ENCODE measurements at places on chromosomes 12 and 14. TPM values are rescaled to one million over a fixed set of nuclear protein-coding genes. Genes with fewer than 3 reads are reported as not detected.

DNA sequence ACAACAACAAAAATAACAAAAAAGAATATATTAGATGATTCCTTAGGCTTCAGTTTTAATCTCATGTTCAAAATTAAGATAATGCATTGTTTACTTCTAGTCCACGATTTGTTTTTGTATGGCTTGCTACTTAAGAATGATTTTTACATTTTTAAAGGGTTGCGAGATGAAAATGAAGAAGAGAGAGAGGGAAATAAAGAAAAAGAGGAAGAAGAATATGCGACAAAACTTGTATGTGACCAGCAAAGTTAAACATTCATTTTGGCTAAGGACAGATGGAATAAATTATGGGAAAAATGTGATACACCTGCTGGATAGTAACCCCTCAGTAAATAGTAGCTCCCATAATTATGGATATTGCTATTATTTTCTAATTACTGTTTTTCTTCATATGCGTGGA is 1.2 kb upstream of the GIT2 start:
- no peaks in the 10 kb centered on the region for H3K36me3 ChIP-seq
- H3K27me3 ChIP-seq, result no peaks in the 10 kb centered on the region
- DNase-seq, result no peak
- no peak overlapping the region for H3K4me3 ChIP-seq
- H3K4me1 ChIP-seq, result peaks cover 24% of the 10 kb centered on the region

GRCh38 chr14:55701638-55702037 is 121.6 kb downstream of the KTN1 start:
- H3K4me1 ChIP-seq, result peaks cover 7% of the 10 kb centered on the region
- no peak for DNase-seq
- no peaks in the 10 kb centered on the region for H3K36me3 ChIP-seq
- H3K27me3 ChIP-seq, result no peaks in the 10 kb centered on the region

- no peak within 1 kb of the TSS for H3K27ac ChIP-seq
- H3K4me1 ChIP-seq, result no peaks in the 10 kb centered on the region
- no peak within 1 kb of the TSS for H3K4me3 ChIP-seq
- H3K27me3 ChIP-seq, result no peaks in the 10 kb centered on the region
- no peak for DNase-seq
- H3K36me3 ChIP-seq, result peaks cover 4% of the 10 kb centered on the region
Measured at GRCh38 chr12:132618683-132619043, at the start of gene P2RX2. Gene P2RX2 (plus strand): TSS chr12:132618776. CDS start chr12:132618817, 41 bp downstream.

DNA sequence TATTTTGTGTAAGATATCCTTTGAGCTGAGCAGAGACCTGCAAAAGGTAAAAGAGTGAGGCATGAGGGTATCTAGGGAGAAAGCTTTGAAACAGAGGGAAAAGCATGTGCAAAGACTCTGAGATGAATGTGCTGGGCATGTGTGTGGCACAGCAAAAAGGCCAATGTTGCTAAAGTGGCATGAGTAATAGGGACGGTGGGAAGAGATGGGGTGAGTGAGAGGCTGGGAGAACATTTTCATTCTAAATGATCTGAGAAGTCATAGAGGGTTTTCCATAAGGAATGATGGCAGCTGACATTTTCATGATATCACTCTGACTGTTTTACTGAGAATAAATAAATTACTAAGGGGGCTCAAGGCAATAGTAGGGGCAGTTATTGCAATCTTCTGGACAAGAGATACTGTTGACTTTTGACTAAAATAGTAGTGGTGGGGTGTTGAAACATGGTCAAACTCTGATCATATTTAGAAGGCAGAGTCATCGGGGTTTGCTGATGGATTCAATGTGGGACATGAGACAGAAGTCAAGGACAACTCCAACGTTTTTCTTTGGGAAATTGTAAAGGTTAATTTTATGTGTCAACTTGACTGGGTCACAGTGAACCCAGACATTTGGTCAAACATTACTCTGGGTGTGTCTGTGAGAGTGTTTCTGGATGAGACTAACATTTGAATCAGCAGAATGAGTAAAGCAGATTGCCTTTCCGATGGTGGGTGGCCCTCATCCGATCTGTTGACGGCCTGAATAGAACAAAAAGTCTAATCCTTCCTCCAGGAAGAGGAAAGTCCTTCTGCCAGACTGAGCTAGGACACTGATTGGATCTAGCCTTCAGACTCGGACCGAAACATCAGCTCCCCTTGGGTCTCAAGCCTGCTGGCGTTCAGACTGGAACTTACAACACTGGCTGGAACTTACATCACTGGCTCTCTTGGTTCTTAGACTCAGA is 193.9 kb upstream of the PLXNC1 start:
- no peaks in the 10 kb centered on the region for H3K27me3 ChIP-seq
- no peaks in the 10 kb centered on the region for H3K36me3 ChIP-seq
- no peak for DNase-seq
- no peak overlapping the region for H3K27ac ChIP-seq

DNA sequence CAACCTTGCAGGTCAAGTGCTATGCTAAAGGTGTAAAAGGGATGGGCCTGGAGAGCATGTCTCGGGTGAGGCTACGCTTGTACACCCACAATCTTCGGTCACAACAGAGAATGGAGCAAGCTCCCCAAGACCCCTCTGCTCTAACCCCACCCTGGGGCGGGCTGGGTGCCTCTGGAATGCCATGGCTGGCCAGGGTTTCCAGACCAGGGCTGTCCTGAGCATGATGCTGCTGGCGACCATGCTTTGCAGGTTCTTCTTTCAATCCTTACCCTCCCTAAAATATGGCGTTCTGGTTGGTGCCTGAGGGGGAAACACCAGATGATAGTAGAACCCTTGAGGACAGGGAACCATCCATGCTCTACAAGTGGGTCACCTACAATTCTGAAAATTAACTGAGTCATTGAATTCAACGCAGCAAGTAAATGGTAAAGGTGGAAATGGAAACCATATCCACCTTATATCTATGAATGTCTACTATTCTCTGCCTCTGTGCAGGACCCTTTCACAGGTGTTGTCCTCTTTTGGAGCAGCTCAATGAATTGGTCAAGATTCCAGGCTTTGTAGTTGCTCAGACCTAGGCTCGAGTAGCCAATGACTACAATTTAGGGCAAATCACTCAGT is 111.6 kb upstream of the EGLN3 start:
- no peak overlapping the region for H3K27ac ChIP-seq
- no peak for DNase-seq
- H3K36me3 ChIP-seq, result no peaks in the 10 kb centered on the region
- H3K4me3 ChIP-seq, result no peak overlapping the region

DNA sequence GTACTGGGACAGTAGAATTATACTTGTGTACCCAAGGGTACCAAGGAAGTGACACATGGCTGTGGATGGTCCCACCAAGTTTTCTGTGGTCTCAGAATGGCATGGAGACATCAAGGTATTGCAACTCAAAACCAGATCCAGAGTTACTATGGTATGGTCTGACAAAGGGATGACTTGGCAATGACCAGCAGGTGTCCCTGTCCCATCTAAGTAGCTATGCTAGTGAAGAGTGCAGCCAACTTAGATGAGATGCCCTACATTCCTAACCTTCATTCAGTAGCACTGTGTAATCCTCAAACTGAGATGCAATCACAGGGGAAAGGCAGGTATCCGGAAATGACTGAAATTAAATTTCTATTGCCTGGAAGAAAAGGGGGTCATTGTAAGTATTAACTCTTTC is 188.7 kb upstream of the TMEM260 start:
- H3K27me3 ChIP-seq, result no peaks in the 10 kb centered on the region
- no peak for DNase-seq
- H3K4me1 ChIP-seq, result no peaks in the 10 kb centered on the region
- no peaks in the 10 kb centered on the region for H3K36me3 ChIP-seq

- no peak for DNase-seq
- H3K27me3 ChIP-seq, result no peaks in the 10 kb centered on the region
- 0 out of 2 replicates have a peak, but pooled peaks cover 5% of the 10 kb centered on the region for H3K4me1 ChIP-seq
- no peaks in the 10 kb centered on the region for H3K36me3 ChIP-seq
Measured at GRCh38 chr14:70706177-70706576, 64.5 kb downstream of the TTC9 start.

GRCh38 chr12:1622406-1622805 is 6.6 kb upstream of the WNT5B start:
- DNase-seq, result no peak
- no peak overlapping the region for H3K4me3 ChIP-seq
- H3K36me3 ChIP-seq, result no peaks in the 10 kb centered on the region
- H3K27ac ChIP-seq, result no peak overlapping the region
- H3K4me1 ChIP-seq, result peaks cover 7% of the 10 kb centered on the region
- no peaks in the 10 kb centered on the region for H3K27me3 ChIP-seq

DNA sequence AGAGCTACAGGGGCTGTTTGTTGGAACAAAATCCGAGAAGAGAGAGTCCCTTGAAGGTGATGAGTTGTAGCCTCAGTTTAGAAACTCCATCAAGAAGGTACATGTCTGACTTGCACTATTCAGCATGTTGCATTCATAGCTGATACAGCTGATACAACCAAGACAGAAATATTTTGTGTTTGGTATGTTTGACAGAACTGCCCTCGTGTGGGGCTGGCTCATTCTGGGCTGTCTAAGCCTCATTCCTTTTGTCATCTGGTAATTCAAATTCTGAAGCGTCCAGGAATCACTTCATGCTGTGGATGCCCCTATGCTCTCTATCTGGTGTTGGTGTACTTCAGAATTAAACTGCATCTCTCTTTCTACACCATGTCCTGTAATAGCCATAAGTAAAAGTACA is 126.3 kb downstream of the ANO6 start:
- no peak for DNase-seq
- peaks cover 10% of the 10 kb centered on the region for H3K4me1 ChIP-seq
- 0 out of 2 replicates have a peak, but pooled peaks cover 5% of the 10 kb centered on the region for H3K36me3 ChIP-seq
- no peaks in the 10 kb centered on the region for H3K27me3 ChIP-seq

The GALNT16 gene
- 8.6 TPM for total RNA-seq

DNA sequence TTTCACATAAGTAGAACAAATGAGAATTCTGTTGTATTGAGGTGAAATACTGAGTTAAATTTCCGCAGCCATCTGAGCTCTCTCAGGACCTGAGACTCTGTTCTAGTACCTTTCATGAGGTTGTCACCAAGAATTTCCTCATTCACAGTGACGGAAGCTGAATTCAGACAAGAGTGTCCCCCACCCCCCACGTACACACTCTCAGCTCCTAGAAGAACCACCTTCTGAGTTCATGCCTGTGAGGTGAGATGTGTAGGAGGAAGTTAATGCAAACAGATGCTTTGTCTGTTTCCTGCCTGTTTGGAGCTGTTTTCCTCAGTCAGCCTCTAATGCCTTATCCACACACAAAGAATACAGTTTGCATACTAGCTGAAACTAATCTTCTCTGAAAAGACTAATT is 18.2 kb downstream of the BICDL1 start:
- H3K27ac ChIP-seq, result no peak overlapping the region
- H3K4me3 ChIP-seq, result no peak overlapping the region
- H3K27me3 ChIP-seq, result no peaks in the 10 kb centered on the region
- no peak for DNase-seq
- no peaks in the 10 kb centered on the region for H3K4me1 ChIP-seq

The BCL11B gene
- total RNA-seq, result 1.7 TPM

GRCh38 chr12:68198507-68199086 is 27.0 kb downstream of the IL26 start:
- no peak for DNase-seq
- H3K27me3 ChIP-seq, result no peaks in the 10 kb centered on the region
- no peak overlapping the region for H3K4me3 ChIP-seq
- H3K4me1 ChIP-seq, result peaks cover 14% of the 10 kb centered on the region
- H3K36me3 ChIP-seq, result no peaks in the 10 kb centered on the region
- no peak overlapping the region for H3K27ac ChIP-seq

The NINJ2 gene
- total RNA-seq, result not detected

DNA sequence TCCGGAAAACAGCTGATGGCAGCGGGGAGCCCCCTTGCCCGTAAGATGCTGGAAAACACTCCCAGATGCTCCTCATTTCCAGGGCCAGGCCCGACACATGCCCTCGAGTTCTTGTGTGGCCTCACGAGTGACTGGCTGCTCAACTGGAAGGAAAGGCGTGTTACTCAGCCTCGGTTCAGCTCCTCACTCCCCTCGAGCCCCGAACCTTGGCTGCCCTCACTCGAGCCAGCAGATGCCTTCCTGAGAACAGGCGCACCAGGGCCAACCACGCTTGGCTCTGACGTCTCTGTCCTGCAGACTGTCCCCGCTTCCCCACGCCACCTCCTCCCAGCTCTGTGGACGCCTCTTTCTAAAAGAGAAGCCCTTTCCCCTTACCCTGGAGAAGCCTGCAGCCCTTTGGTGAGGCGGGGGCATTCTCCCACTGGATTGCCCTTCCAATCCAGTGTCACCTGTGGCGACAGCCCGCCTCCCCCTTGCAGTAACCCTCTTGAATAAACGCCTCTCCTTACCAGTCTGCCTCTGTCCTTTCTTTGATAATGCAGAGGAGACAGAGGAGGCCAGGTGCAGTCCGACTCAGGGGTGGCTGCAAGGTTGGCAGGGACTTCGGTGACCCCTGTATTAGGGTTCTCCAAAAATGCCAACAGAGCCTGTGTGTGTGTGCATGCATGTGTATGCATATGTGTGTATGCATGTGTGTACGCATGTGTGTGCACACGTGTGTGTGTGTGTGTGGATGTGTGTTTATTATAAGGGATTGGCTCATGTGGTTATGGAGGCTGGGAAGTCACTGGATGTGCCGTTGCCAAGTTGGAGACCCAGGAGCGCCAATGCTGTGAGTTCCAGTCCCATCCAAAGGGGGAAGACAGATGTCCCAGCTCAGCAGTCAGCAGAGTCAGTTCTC is 166.3 kb downstream of the KIF26A start:
- H3K27ac ChIP-seq, result no peak overlapping the region
- H3K4me3 ChIP-seq, result no peak overlapping the region
- H3K36me3 ChIP-seq, result no peaks in the 10 kb centered on the region
- H3K27me3 ChIP-seq, result no peaks in the 10 kb centered on the region
- no peak for DNase-seq

DNA sequence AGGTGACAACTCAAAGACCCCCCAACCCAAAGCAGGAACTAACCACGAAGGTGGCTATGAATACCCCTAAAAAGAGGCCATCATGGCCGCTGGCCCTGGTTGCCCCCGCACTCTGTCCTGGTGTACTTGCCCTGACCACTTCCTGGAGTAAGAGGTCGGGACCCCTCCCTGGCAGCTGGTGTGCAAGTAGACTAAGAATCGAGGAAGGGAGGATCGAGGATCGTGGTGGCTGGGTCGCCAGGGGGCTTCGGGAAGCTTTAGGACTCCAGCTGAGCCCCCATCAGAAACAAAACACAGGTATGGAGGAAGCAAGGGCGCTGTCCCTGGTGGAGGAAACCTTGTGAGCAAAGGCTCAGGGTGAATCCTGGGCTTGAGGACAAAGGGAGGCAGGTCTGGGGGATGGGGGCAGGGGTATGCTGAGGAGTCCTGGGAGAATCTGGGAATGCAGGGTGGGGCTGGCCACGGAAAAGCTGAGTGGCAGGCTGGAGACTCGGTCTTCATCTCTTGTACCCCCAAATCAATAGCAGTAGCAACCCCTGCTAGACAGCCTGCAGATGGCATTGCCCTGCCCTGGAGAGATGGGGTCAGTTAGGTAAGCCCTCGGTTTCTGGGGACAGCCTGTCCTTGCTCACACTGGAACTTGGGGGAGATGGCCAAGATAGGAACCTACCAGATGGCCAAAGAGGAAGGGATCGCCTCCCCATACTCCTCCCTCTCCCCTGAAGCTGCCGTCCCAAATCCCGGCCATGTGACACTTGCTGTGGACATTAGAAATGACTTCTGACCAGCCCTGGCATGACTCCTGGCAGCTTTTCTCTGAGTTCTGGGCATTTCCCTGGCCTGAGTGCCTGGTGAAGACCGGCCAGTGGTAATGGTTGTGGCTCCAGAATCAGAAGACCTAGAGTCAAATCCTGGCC is 45.3 kb upstream of the ESRRB start:
- H3K4me3 ChIP-seq, result no peak overlapping the region
- no peaks in the 10 kb centered on the region for H3K27me3 ChIP-seq
- no peaks in the 10 kb centered on the region for H3K4me1 ChIP-seq

GRCh38 chr12:76555231-76555767 is 4.3 kb downstream of the OSBPL8 start:
- DNase-seq, result no peak
- H3K4me3 ChIP-seq, result no peak overlapping the region
- no peak overlapping the region for H3K27ac ChIP-seq
- no peaks in the 10 kb centered on the region for H3K36me3 ChIP-seq
- H3K4me1 ChIP-seq, result no peaks in the 10 kb centered on the region

The ADAM20 gene
- 0.34 TPM for total RNA-seq
